ENCODE measurements at places on chromosomes 16 and 17.

DNA sequence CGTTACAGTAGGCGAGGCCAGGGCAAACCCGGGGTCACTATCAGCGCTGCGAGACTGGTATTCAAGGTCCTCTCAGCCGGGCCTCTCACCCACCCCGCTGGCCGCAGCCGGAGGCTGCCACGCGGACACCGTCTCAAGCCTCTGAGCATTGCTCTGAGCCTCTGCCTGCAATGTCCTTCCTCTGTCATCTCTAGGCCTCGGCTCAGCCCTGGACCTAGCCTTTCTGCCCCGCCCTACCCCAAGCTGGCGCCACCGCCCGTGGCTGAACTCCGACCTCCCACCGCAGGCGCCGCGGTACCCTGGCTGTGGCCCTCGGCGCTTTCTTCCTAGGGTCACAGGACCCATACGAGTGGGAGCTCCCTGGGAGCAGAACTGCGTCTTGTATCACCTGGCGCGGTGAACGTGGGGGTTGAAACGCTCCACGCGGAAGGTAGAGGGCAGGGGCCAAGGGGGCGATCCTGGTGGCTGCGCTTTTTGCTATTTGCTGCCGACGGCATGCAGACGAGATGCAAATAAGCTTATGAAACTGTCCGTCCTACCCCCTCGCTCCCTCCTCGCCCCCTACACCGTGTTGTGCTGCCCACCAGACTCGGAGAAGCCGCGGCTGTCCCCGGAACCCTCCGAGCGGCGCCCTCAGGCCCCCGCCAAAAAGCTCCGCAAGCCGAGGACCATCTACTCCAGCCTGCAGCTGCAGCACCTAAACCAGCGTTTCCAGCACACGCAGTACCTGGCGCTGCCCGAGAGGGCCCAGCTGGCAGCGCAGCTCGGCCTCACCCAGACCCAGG lies 3.7 kb downstream of the DLX4 start:
- DNase-seq = no peak

DNA sequence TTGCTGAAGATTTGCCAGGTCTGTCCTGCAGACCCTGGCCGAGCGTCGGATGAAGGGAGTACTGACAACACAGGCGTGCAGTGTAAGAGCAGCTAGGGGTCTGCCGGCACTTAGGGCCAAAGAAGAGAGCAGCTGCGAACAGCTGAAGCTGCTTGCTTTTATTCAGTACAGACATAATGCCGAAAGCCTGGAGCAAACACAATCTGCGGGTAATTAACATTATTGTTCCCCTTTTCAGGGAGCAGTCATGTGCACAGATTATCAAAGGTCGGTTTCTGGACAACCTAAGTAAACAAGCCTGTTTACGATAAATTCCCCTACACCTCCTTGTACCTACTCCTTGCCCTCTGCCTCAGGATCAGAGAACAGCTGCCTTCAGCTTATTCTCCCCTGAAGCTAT lies 12.0 kb upstream of the KRT23 start:
- no peak for DNase-seq

DNA sequence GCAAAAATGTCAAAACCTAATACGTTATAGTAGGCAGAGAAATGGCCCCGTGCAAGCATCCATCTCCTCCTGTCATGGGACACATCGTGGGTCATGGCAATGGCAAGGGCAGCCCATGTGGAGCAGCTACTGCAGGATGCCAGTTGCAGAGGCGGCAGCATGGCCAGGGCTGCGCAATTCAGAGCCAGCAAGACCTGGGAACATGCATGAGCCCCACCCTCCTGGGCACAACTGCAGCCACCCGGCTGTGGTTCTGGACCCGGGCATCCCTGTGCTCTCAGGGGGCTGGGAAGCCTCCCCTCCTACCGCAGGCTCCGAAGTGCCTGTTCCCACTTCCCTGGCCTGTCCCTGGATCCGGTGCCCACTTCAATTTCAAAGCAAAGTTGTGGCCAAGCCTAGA lies 203.6 kb downstream of the CPPED1 start:
- no peak for DNase-seq

DNA sequence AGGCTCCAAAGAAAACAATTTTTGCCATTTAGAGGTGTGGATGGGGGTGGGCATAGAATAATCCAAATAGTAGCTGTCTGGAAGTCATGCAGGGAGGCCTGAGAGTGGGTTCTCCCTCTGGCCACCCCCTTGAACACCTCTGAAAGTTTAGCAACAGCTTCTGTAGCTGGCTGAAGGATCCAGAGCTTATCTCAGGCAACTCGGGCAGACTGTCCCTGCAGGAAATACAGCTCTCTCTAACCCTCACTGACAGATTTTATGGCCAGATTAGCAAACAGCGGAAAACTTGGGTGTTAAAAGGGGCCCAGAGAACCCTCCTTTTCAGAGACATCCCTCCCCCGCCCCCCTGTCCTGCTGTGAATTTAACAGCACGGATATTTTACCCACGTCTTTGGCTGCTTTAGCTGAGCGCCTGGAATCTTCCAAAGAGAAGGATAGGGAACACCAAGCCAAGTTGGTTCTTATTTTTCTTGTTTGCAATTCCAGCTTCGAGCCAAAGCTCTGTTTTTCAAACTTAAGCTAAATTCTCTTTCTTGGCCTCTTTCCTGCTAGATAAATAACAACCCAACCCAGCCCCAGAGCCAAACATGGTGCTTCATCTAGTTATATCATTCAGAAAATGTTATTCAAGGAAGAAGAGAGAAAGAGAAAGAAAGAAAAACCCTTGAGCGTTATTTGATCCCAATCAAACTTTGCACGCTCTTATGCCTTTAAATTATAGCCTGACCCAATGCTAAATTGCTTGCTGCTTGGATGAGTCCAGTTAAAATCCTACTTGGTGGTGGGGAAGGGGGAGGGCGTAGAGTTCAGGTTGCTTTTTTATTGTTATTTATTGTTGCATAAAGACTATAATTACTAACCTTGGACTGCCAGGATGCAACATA lies 2.3 kb upstream of the HOXB2 start:
- no peak for DNase-seq

- DNase-seq = no peak
Observed at GRCh38 chr16:89815639-89816348, 653 bp downstream of the FANCA start.

- DNase-seq = no peak
Observed at GRCh38 chr17:42673885-42674754, 2.7 kb downstream of the PLEKHH3 start.

All from right lobe of liver (tissue), 6 donors.